ENCODE measurements at places on chromosomes 4 and X.

GRCh38 chr4:141102367-141102766, 30.9 kb downstream of the RNF150 start:
- DNase-seq = no peak

DNA sequence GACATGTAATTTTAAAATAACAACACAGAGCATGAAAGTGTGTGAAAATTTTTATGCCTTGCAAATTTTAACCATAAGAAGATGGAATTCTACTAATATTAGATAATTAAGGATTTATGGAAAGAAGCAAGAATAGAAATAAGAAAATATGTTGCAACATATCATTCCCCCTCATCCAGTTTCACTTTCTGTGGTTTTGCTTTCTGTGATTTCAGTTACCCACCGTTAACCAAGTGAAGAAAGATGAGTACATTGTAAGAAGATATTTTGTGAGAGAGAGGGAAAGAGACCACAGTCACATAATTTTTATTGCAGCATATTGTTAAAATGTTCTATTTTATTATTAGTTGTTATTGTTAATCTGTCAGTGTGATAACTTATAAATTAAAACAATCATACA, 77.9 kb downstream of the ADAM29 start:
- DNase-seq = no peak

- no peak for DNase-seq
Measured at GRCh38 chr4:163556177-163556576, 61.7 kb downstream of the TMA16 start.

GRCh38 chrX:105723966-105724735, 98.2 kb upstream of the NRK start:
- no peak for DNase-seq

- DNase-seq = no peak
Measured at GRCh38 chr4:166324321-166324720, 451.3 kb downstream of the TLL1 start.

DNA sequence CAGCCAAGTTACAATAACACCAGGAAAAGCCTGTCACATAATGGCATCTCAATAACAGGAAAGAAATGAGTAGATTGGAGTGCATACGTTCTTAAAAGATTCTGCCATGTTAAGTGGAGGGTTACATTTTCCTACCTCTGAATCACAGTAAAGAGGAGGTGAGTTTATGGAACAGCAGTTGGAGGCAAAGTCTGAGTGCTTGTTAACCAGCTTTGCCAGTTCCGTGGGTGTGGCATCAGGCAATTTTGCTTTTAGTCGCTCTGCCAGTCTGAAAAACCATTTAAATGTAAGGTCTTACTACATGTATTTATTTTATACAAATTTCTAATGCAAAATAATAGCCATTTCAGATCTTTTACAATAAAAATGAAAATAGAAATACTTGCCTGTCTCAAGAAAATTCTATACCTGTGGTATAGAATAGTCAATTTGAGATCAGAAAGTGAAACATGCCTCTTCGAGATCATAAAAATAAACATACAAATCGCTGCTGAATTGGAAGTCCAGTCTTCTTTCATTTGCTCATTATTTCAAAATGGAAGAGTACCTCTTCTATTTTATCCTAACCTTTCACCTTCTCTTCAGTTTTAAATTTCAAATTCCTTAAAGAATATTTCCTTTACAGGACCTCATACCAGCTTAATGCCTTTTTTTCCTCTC, 31.4 kb downstream of the GC start:
- no peak for DNase-seq

DNA sequence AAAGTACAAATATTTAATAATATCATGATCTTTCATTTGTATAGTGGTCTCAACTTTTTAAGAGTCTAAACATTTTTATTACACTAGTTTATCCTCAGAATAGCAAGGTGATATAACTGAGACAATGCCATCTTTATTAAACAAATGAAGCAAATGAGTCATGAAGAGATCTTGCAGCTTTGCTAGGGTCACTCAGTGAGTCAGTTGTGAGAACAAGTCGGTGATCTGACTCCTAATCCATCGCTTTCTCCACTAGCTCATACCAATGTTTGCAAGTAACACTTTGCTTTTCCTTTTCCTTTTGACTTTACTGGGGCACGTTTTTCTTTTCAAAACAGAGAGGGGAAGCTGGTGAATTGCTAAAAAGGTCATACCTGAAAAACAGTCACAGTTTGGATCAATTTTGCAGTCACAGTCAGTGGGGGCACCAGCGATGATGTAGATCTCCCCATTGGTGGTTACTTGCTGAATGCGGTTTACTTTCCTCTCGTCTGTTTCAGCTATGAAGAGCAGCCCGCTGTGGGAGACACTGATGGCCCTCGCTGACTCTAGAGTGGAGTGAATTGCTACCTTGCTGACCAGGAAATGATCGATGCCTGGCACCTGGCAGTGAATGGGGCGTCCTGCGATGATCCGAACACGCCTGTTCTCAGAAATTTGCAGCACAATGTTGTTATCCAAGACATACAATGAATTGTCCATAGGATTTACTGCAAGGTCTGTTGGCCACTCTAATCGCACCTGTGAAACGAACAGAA, 75.7 kb downstream of the SH2D1A start:
- no peak for DNase-seq

- DNase-seq = no peak
Measured at GRCh38 chr4:146545102-146545501, 23.4 kb upstream of the SLC10A7 start.

DNA sequence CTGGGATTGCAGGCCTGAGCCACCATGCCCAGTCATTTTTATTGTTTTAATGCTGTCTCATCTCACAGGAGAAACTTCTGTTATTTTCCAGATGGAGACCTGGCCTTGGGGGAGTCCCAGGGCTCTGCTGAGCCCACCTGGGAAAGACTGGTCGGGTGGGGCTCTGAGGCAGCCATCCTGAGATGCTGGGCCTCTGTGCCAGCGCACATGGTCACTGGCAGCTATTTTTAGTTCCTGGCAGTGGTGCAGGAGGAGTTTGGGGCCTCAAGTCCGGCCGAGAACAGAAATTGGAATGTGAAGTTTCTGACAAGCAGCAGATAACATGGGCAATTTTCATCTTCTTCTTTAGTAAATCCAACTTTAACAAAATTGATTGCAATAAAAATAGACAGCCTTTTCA, 44.5 kb downstream of the SORCS2 start:
- DNase-seq = no peak

GRCh38 chrX:10208281-10208856, 51.6 kb downstream of the CLCN4 start:
- DNase-seq = no peak

DNA sequence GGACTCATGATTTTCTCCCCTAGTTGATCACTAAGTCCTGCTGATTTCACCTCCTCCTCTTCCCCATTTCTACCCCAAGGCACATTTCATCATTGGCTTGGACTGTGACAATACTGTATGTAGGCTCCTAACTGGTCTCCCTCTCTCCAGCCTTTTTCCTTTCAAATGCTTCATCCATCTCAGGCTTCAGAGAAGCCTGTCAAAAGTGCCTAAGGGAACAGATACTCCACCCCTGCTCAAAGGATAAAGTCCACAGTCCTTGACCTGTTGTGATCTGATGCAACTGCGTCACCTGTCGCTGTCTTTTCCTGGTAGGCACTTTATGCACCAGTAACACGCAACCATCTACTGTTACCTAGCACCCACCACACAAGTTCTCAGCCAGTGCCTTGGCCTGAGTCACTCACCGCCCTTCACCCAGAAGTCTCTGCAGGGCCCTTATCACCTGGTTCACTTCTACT, 12.8 kb downstream of the SCARB2 start:
- DNase-seq = no peak

DNA sequence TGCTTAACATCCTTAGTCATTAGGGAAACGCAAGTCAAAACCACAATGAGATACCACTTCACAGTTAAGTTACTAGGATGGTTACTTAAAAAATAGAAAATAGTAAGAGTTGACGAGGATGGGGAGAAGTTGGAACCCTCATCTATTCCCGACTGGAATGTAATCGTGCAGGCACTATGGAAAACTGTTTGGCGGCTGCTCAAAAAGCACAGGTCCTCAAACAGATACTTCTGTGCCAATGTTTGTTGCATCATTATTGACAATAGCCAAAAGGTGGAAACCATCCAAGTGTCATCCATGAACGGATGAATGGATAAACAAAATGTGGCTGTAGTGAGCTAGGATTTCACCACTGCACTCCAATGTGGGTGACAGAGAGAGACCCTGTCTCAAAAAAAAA, 11.7 kb downstream of the CTAG1B start:
- no peak for DNase-seq

DNA sequence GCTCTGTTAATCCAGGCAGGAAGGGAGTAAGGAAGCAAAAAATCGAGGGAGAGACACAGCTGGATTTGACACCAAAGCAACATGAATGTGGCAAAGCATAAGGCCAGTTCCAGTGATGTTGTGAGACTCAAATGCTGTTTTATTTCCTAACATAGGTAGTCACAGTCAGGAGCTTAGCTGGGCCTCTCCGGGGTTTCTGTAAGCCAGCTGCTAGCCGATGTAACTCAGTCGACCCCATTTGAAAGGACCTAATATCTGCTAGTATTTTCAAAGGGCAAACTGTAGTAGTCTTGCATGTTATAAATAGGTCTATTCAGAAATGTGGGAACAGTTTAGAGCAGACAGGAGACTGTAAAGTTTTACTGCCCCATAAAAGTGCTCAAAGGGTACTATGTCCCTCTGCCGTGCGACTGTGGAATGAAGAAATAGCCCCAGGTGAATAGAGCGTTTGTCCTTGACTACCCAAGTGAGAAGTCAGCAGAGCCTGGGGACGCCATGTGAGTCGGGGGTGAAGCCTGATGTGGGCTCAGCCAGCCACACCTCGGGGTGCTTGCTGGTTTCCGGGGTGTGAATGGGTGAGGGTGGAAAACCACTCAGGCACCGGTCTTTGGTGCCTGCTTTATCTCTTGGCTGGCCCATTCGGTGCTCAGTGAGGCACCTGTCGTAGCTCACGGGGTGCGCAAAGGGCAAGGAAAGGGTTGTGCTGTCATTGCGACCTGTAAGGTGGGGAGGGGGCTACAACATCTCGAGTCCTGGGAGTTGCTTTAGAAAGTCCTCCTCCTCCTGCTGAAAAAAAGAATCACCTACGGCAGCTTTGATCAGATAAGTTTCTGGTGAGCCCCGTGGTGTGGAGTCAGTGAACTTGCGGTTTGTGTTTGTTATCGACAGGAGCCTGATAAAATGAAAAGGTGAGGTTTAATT, 745 bp downstream of the TRIM2 start:
- no peak for DNase-seq

DNA sequence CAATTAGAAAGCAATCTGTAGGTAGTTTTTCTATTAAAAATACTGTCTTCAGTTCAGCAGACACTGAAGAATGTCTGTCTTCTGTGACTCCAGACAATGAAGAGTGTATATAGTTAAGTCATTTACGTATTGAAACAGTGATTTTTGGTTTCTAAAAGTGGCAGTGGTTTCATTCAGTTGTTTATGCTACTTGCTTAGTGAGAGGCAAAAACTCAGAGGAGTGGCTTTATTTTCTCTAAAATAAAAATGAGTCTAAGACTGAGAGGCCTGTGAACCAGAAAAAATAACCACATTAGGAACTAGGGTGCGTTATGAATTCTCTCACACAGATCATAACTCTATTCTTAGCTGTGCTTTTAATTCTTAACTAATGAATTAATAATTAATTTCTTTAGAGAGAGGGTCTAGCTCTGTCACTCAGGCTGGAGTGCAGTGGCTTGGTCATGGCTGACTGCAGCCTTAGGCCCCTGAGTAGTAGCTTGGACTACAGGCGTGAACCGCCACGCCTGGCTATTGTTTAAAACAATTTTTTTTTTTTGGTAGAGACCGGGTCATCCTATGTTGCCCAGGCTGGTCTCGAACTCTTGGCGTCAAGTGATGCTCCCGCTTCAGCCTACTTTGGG, 31.4 kb downstream of the FREM3 start:
- DNase-seq = no peak

GRCh38 chrX:49040376-49040955, 2.7 kb downstream of the TFE3 start:
- DNase-seq = no peak

- DNase-seq = no peak
Measured at GRCh38 chr4:148007314-148007760, 275.4 kb downstream of the ARHGAP10 start.

- DNase-seq = no peak
Measured at GRCh38 chr4:103415801-103416200, 217.7 kb upstream of the CENPE start.

GRCh38 chrX:103626855-103627254, 1.9 kb upstream of the TCEAL1 start:
- no peak for DNase-seq

GRCh38 chrX:107716118-107716684, 59.4 kb downstream of the TSC22D3 start:
- DNase-seq = no peak

GRCh38 chr4:8691151-8691775, 98.7 kb downstream of the CPZ start:
- no peak for DNase-seq

GRCh38 chrX:95754411-95754810, 930.2 kb upstream of the DIAPH2 start:
- no peak for DNase-seq

GRCh38 chrX:104135677-104136076, 21.1 kb downstream of the SLC25A53 start:
- DNase-seq = no peak

GRCh38 chrX:19794690-19795089, 92.7 kb downstream of the SH3KBP1 start:
- DNase-seq = no peak

DNA sequence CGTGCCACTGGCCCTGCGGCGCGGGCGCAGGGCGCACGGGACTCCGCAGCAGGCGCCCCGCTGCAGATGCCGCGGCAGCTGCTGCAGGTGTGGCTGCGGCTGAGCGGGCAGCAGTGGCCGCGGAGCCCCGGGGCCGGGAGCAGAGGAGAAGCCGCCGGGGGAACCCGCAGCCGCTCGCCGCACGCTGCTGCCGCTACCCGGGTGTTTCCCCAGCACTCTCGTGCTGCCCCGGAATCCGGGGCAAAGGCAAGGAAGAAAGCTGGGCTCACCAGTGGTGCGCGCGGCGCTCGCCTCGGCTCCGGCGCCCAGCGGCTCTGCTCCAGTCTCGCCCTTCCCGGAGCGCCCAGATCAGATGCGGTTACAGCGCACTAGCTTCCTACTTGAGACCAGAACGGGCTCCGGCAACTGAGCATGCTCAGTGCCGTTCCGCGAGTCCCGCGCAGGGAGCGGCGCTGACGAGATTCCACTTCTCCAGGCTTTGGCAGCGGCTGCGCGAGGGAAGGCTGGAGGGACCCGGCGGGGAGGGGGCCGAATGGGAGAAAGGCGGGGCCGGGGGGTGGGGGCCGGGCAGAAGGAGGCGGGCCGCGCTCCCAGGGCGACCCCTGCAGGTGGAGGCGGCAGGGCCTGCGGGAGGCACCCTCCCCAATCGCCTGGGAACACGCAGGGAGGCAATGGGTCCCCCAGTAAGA, at the start of gene APBB2:
TSS of gene APBB2 (minus strand) at position 407 of the 689 bp plus-strand sequence. CDS start 181,288 bp downstream, outside the sequence.
- DNase-seq = no peak

Data from stimulated activated CD8-positive, alpha-beta memory T cell treated with anti-CD3 and anti-CD28 coated beads, Interleukin-12 subunit alpha, Interleukin-12 subunit beta, amount 100 ng/mL, for 4 hours (primary cell).